ENCODE measurements at places on chromosomes 3 and 15.
A peak's percentile ranks its signal among the peaks of the same experiment; 100 is the strongest.

DNA sequence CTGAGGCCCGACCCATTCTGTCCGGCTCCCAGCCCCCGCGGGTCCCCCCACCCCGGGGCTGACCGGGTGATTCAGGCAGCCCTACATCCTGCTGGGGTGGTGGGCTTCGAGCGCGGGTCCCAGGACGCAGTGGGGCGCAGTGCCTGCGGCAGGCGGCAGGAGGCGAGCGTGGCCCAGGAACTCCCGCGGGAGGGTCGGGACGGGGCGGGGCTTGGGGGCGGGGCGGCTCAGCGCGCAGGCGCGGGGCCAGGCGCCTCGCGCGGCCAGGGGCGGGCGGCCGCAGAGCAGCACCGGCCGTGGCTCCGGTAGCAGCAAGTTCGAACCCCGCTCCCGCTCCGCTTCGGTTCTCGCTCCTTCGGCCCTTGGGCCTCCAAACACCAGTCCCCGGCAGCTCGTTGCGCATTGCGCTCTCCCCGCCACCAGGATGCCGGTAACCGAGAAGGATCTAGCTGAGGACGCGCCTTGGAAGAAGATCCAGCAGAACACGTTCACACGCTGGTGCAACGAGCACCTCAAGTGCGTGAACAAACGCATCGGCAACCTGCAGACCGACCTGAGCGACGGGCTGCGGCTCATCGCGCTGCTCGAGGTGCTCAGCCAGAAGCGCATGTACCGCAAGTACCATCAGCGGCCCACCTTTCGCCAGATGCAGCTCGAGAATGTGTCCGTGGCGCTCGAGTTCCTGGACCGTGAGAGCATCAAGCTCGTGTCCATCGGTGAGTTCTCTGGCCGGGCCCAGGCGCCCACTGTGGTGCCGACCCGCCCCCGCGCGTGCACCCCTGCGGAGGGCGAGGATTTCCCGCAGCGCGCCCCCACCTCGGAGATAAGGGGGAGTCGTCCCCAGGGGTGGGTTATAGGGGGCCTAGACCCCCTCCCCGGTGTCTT, at the start of gene FLNB:
Gene FLNB (plus strand): TSS at position 282 of the 885 bp plus-strand sequence. CDS start 143 bp downstream, at position 425.
- DNase-seq = peak; percentile 55

DNA sequence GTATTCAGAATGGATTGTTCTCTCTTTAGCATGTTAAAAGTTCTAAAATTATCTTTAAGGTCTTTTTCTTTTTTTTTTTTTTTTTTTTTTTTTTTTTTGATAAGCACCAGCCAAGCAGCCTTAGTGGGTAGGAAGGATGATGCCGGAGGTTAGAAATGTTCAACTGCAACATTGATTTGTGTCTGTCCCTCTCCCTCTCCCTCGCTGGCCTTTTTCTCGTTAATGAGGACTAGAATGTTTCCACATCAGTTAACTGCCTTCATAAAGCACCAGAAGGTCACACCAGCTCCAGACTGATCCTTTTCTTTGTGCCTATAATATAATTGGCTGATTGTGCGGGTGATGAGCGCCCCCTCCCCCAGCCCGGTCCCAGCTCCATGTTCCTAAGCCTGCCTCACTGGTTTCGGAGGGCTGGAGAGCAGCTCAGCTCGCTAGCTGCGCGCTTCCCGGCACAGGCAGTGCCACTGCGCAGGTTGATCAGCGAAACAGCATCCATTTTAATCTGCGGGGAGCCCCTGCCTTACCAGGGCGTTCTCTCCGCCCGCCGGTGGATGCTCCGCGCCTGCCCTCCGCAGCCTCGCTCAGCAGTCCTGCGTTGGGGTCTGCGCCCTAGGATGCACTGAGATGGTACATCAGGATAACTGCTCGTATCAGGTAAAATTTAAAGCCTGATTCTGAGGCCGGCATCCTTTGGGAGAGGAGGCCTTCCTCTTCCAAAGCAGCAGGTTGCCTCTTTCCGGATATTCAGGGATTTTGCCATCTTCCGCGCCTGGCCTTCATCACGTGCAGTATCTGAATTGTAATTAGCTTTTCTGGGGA, 148.9 kb upstream of the IL12A start:
- no peak for DNase-seq

GRCh38 chr3:138434276-138434874, at the start of gene ESYT3:
ESYT3 (plus strand) TSS chr3:138434616; CDS start chr3:138434799, 183 bp downstream.
- DNase-seq = no peak

DNA sequence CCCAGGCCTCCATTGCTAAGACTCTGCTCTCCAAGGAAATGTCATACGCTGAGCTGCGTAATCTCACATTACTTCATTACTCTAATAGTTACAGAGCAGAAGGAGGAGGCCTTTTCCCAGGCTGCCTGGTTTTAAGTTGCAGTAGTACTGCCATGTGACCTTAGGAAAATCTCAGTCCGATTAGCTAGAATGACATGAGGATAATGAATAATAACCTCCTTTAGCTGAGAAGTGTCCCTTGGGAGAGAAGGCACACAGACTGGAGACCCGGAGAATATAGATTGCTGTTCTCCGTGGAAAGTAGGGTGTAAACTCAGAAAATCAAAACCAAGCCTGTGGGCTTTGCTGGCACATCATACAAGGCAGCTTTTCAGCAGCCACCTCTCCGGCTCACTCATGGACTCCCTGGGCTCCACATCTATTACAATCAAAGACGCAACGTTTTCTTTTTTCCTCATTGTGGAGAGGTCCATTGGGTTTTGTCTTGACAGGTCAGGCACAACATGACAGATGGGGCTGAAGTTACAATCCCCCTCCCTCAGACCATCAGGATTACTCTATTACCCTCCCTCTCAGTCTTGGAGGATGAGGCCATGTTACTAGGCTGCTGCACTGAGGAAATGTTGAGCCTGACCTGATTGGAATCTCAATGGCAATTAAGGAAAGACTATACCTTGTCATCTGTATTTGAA, 134.8 kb upstream of the MB21D2 start:
- DNase-seq = no peak

Data from stimulated activated CD8-positive, alpha-beta memory T cell treated with anti-CD3 and anti-CD28 coated beads, Interleukin-7, amount 100 ng/mL, for 1 hour (primary cell).